Anterior cingulate cortex (tissue), 58 donors: ENCODE measurements at places on chromosomes 3 and 15.

DNA sequence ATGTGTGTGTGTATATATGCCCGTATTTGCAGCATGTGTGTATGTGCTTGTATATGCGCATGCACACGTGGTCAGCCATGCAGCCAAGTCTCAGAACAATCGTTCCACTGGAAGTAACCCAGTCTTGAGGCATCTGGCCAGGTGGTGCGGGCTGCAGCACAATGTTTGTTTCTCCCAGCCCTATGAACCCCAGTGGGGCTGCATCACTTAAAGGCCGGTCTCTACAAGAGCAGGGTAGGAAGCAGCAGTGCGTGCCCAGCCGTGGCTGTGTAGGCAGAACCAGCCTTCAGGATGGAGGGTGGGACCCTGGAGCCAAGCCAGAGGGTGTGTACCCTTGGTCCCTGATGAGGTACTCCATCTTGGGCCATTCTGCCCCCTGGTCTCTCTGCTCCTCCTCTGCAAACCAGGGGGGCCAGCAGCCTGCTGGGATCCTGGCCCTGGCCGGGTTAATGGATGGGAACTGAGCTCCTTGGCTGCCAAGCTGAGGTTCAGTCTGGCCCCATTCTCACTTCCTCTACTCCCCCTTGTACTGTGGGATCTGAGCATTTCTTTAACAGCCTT, 11.8 kb downstream of the KLF13 start:
- DNase-seq = peak; percentile 31

GRCh38 chr3:130576375-130577266, 59.6 kb downstream of the COL6A6 start:
- DNase-seq = no peak

GRCh38 chr3:133171831-133172230, 133.6 kb downstream of the TMEM108 start:
- no peak for DNase-seq

DNA sequence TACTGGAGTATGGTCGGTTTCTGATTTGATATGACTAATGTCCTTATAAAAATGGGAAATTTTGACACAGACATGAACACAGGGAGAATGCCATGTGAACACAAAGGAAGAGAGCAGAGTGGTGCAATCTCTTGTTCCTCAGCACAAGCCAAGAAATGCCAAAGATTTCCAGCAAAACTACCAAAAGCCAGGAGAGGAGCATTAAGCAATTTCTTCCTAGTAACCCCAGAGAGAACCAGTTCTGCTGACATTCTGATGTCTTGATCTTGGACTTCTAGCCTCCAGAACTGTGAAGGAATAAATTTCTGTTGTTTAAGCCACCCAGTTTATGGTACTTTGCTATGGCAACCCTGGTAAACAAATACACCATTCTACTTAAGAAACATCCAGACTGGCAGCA, 227.8 kb upstream of the MRPL3 start:
- DNase-seq = no peak

GRCh38 chr15:23035964-23036566, 3.3 kb downstream of the TUBGCP5 start:
- no peak for DNase-seq

- no peak for DNase-seq
Observed at GRCh38 chr15:96336596-96337364, 6.3 kb downstream of the NR2F2 start.

- no peak for DNase-seq
Observed at GRCh38 chr3:160648701-160649100, 28.3 kb upstream of the ARL14 start.

- no peak for DNase-seq
Observed at GRCh38 chr15:61684749-61685467, 375.3 kb downstream of the VPS13C start.

DNA sequence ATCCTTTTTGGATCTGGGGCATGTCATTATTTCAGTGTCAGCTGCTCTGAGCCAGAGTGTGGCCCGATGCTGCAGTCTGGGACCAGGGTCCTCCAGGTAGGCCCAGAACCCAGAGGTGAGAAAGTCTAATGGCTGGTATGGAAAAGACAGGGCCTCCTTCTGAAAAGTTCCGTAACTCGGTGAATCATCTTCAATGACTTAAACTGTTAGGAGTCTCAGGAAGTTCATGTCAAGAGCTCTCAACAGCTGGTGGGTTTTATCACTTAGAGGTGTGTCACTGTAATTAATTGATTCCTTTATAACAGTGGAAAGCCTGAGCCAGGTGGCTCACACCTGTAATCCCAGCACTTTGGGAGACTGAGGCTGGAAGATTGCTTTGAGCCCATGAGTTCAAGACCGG, 28.5 kb upstream of the PDE8A start:
- no peak for DNase-seq

DNA sequence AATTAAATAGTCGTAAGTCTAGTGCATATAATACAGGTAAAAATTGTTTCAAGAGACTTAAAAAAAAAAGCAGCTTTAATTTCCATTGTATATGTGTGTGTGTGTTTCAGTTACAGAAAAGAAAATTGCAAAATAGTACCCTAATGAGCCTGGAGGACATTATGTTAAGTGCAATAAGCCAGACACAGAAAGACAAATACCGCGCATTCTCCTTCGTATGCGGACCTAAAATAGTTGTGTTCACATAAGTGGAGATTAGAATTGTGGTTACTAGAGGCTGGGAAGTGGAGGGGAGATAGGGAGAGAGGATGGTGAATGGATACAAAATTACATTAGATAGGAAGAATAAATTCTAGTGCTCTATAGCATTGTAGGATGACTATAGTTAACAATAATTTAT, 3.6 kb downstream of the MESD start:
- no peak for DNase-seq

DNA sequence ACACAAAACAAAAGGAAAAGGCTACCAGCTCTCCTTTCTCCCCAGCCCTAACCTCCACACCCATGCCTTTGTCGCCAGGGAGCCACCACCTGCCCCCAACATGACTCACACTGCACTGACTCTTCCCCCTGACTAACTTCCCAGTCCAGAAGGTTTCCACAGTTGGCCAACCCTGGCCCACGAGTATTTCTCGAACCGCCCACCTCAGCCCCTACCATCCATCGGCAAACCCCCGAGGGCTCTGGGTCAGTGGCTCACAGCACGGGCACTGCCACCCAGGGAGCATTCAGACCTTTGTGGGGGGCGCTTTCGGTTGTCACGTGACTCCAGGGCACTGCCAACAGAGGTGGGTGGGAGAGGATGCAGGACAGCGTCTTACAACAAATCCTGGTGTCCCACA, 152.3 kb downstream of the LRRC28 start:
- no peak for DNase-seq

GRCh38 chr3:122021811-122022401, at the start of gene ILDR1:
ILDR1 (minus strand) TSS chr3:122022247; CDS start chr3:122022077, 170 bp downstream.
- no peak for DNase-seq
